ENCODE measurements at places on chromosomes 6 and 20.

DNA sequence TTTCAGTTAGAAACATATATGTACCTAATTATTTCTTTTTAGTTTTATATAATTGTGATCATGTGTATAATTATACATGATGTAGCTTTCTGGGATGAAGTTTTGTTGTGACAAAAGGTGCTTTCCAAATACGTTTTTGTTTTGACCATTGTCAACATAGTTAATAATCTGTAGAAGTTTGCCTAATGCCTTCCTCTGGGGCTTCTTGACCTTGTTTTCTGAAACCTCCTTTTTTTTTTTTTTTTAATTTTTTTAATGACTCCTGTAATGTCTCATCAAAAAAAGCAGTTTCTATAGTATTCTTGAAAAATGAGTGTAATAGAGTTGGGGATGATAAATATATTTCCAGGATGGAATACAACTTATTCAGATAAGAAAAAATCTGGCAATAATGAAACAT is 434.7 kb upstream of the SOX4 start:
- no peak for DNase-seq

DNA sequence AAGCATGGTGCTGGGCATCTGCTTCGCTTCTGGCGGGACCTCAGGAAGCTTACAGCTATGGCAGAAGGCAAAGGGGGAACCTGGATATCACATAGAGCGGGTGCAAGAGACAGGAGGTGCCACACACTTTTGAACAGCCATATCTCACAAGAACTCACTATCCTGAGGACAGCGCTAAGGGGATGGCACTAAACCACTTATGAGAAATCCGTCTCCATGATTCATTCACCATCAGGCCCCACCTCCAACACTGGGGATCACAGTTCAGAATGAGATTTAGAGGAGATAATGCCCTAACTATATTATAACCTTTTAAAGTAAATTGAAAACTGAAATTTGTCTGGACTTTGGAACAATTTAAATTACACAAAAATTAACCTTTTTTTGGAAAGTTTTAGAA is 37.8 kb upstream of the SUMO4 start:
- no peak for DNase-seq

GRCh38 chr20:53320701-53321100 is 272.9 kb downstream of the ZNF217 start:
- DNase-seq = no peak

DNA sequence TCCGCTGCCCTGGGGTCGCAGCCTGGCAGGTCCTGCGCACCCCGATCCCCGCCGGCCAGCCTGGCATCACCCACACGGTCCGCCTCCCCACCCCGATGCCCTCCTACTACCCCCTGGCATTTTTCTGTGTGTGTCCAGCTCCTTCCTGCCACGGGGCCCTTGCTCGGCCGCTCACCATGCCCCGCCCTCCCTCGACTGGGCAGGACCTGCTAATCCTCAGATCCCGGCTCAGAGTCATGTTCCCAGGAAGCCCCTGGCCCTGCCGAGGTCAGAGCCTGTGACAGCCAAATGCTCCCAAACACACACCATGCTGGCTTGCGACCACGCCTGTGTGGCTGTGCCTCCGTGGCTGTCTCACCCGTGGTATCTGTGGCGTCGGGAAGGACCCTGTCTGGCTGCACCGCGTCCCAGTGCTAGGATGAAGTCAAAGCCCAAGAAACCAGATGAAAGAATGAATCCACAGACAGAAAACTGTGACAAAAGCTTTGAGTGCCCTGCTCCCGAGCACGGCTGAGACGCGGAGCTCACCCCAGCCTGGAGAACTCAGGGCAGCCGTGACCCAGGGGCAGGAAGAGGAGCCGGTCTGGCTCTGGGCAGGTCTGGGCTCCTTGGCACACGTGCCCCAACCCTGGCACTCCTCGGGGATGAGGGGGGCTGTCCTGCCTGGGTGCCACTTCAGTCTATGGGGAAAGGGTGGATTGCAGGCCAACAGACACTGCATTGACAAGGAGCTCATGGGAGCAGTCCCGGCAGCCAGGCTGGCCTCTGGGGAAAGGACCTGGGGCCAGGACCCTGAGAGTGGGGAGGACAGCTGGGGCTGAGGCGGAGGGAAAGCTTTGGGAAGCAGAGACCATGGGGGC is 20.8 kb upstream of the SLCO4A1 start:
- no peak for DNase-seq

- DNase-seq = no peak
These were observed 422.3 kb downstream of the CBLN4 start for GRCh38 chr20:55583036-55583435.

DNA sequence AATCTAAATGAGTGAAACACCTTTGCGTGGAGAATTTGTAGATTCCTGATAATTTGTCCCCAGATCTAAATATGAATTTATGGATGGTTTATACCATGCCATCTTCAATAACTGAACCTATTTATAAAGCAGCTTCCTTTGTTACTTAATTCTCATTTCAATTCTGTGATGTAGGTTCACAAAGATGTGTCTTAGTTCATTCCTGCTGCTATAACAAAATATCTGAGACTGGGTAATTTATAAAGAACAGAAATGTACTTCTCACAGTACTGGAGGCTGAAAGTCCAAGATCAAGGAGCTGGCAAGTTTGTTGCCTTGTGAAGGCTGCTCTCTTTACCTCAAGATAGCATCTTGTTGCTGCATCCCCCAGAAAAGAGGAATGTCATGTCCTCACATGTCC is 2.1 kb upstream of the TFB1M start:
- DNase-seq = no peak

DNA sequence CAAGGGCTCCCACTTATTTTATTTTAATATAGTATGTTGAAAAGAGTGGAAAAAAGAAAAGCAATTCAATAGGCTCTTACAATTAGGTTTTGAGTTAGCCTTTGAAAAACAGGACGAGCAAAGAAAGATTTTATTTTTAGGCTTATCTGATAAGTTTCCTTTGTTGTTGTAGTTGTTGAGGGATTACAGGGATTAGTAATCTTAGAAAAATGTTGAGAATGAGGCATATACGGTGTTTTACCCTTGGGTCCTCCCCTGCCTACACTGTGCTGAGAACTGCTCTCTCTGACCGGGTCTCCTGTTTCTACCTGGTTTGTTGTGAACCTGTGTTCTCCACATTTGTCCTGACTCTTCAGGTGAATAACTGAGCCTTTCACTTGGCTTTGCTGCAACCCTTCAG is 16.7 kb downstream of the TRAPPC3L start:
- no peak for DNase-seq

DNA sequence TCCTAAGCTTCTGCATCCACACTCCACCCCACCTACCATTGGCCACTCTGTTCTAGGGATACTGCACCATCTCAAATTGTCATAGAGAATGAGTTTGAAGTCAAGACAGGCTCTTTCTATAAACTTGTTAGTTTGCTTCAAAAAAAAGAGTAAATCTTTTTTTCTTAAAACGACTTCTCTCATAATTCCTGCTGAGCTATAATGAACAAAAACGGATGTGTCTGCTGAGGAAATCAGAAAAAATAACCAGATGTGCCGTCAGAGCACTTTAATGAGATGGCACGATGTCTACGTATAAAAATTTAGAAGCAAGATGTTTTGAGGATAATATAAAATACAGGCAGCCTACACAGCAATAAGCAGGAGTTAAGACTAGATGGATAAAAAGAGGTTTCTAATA is 24.0 kb upstream of the DDO start:
- DNase-seq = no peak

GRCh38 chr6:11413117-11413687 is 124.3 kb upstream of the TMEM170B start:
- DNase-seq = no peak

DNA sequence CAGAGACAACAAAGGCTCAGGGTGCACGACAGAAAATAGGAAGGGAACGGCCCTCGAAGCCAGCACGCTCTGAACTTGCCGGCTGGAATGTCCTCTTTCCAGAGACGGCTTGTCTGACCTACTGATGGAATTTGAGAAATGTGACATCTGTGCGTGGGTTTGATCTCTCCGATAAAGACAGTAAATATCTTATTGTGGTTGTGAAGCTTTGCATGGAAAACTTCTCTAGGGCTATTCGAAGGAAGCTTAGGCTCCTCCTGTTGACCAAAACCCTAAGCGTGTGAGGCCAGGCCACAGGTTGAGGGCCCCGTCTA is 247.3 kb downstream of the ZNF217 start:
- no peak for DNase-seq

- no peak for DNase-seq
These were observed 29.2 kb downstream of the AFDN start for GRCh38 chr6:167855825-167856425.

GRCh38 chr20:9301129-9302090 is 213.0 kb upstream of the LAMP5 start:
- no peak for DNase-seq

DNA sequence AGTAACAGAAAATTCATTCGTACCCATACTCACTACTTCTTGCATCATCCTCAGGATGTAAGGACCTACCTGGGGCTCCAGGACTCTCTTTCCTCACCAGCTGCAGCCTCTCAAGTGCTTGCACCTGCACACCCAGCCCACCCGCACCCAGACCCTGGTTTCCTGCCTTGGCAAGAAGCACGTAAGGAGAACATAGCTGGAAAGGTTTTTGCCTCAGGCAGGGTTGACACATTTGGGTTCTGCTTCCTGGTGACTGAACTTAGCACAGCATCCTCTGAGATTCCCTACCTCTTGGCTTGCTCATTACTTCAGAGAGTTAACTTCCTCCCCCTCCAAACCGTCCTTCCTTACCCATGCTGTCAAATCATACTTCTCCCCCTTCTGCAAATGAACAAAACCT is 556.9 kb downstream of the CD83 start:
- no peak for DNase-seq

- DNase-seq = no peak
These were observed 178.9 kb upstream of the MYLIP start for GRCh38 chr6:15949982-15950381.

DNA sequence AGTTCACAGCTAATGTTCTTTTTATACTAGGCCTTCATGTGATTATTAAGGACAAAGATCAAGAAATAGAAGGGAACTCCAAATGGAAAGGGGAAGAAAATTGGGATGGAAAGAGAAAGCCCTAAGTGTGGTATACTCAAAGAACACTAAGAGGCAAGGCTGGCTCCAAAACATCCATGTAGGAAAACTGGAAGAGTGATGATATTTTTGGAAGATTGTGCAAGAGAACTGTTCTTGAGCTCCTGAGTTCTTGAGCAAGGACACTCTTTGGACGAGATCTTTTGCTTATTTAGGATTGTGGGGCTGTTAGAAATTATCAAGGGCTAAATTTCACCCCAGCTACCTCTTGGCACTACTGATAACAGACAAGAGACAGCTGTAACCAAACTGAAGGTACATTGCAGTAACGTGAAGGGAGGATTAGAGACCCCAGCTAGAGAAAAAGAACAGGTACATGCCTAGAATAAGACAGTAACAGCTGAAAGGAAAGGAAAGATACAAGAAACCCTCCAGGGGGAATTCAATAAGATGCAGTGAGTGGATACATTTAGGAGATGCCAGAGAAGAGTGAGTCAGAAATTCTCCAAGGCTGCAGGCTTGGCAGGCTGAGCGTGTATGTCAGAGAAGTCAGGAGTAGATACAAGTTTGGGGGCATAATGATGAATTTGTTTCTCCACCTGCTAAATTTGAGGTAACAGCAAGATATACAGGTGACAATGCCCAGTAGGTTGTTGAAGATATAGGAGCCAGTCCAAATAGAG is 69.7 kb downstream of the CBLN4 start:
- DNase-seq = no peak

Data from natural killer cell (primary cell).